Adrenal gland (tissue), 19 donors: ENCODE measurements at places on chromosomes 6 and 20.

DNA sequence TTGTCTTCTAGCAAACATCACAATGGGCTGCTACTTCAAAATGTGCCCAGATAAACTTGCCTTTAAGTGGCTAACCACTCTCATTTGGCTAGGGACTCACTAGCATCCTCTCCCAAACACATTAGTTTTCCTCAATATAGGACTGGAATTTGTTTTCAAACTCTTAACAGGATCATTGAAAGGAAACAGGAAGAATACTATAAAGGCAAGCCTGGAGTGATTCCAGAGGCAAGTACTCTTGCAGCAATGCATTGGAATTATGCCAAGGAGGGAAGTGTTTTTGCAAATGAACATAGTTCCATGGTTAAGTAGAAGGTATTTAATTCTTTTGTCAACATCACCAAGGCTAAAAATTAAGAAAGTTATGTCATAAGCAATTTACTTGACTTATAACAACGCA is 12.2 kb downstream of the EPHA7 start:
- no peak for DNase-seq

GRCh38 chr20:18404172-18404571 is 62.7 kb downstream of the DZANK1 start:
- no peak for DNase-seq

GRCh38 chr6:53428886-53429285 is 80.1 kb upstream of the ELOVL5 start:
- DNase-seq = no peak

DNA sequence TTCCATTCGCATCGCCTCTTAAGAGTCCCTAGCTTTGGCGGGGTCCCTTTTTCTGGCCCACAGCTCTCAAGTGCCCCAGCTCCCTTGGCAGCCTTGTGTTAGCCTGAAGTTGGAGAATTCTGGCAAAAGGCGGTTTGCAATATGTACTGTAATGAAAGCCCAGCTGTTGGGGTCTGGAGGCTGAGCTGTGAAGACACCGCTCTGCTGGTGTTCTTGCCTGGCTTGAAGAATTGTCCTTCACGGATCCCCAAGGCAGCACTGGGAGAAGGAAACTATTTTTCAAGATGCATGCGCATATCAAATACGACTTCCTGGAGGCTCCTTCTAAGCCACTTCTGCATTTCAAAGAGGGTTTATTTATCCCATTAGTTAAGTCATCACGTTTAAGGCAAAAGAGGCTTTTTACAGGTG is 21.4 kb upstream of the CITED2 start:
- no peak for DNase-seq

- DNase-seq = peak; percentile 21
Observed at GRCh38 chr6:21278375-21278745, 315.2 kb upstream of the SOX4 start.

DNA sequence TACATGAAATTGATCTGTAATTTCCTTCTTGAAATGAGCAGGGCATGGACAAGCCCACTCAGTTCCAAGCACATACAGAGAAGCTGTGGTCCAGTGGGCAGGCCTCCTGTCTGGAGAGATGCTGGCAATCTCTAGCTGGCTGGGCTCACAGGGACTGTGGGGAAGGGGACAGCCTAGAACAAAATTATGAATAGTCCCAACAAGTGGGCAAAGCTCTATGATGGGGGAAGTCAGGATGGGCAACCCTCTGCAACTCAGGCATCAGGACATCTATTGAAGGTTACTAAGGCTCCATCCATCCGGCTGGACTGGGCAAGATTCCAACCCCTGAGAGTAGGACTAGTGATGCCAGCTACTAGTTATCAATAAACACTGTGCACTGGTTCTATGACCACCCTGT is 40.9 kb downstream of the TRERF1 start:
- no peak for DNase-seq

DNA sequence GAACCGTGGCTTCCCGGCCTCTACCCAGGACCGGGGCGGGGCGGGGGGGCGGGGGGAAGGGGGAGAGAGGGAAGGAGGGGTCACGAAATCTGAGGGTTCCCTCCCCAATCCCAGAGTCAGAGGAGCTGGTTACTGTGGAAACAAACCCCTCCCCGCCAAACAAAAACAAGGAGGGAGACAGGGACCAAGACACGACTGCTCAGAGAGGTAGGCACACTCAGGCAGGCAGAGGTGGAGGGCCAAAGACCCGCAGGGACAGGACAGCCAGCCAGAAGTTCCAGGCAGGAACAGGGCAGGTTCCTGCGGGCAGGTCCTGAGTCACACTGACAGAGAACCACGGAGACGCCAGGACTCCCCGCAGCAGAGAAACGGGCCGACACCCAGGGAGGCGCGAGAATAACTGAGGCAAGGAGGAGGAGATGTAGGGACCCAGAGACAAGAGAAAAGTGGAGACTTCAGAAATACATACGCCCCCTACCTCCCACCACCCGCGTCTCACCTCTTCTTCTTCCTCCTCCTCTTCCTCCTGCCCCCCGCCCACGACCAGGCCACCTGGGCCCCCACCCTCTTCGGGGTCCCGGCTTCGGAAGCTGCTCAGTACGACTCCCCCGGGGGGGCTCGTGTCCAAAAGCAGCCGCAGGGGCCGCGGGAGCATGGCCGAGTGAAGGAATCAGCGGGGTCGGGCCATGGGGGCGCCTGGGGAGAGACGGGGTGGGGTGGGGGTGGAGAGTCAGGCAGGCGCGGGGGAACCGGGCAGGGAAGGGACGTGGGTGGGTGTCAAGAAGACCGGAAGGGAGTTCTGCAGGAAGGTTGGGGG is 578 bp downstream of the RGL2 start:
- peak; percentile 92 for DNase-seq

DNA sequence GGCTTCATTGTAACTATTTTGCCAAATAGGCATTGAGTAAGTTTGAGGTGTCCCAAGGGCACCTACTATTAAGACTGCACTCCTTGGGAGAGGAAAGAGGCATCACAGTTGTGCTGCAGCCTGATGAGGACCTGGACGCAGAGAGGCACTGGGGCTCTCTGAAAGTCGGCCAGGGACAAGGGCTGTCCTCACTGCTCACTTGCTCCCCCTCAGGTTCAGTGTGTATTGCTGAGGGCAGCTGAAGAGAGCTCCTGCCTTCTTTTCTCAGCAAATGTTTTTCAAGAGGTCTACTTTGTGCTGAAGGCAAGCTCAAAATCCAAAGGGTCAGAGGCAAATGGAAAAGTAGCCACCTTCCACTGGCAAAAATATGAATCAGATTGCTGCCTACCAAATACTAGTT is 331.8 kb downstream of the RIMS1 start:
- DNase-seq = peak; percentile 67

GRCh38 chr20:64205611-64206026 is 41.4 kb downstream of the MYT1 start:
- no peak for DNase-seq

DNA sequence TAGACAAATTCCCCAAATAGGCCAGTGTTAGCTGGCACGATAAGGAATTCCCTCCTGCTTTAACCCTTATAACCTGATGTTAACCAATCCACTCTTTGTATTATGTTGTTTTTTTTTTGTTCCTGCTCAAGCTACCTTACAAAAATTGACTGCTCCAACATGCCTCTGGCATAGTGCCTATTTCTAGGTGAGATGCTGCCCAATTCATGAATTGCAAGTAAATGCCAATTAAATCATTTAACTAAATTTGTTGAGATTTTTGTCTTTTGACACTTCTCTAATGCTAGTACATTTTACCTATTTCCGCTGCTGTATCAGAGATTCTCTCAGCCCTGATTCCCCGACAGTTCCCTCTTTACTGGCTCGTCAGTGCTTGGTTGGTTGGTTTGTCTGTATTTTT is 66.5 kb downstream of the HECA start:
- DNase-seq = no peak

DNA sequence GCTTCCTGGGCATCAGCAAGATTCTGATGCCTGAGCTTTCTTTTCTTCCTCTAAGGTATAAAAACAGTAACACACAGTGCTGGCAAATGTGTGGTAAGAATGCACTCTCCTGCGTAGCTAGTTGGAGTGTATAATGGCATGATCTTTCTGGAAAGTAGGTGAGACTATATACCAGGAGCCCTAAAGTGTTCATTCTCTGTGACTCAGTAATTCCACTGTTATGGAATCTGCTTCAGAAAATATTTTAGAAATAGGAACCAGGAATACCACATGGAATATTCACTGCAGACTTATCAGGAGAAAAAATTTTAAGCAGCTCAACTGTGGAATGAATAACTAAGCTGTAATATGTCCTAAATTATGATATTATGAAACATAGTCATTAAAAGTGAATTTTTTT is 16.9 kb upstream of the CSE1L start:
- DNase-seq = no peak

DNA sequence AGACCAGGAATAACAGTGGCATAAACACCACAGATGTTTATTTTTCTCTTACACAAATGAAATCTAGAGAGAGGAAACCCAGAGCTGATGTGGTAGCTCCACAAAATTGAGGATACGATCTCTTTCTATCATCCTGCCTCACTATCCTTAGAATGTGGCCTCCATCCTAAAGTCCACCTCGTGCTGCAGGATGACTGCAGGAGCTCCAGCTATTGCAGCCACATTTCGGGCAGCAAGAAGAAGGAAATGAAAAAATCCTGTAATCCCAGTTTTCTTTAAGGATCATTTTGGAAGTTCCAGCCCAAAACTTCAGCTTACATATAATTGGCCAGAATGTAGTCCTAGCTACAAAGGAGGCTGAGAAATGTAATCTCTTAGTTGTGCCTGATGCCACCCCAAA is 41.2 kb upstream of the ARFGEF2 start:
- no peak for DNase-seq

DNA sequence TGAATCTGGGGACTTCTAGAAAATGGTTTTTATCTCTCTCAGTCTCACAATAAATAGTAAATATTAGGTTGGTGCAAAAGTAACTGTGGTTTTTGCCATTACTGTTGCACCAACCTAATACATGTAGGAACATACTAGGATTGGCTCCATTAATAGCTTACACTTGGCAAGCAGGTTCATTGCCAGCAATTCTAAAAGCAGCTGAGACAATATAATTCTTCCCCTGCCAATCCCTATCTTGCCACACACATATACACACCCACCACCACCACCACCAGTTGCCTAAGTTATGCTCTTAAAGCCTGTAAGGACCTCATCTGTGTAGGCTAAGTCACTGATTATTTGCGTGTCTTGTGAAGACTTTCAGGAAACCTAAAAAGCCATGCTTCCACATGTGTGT is 145.1 kb downstream of the KIF16B start:
- DNase-seq = no peak

- no peak for DNase-seq
Observed at GRCh38 chr6:149194820-149195558, 122.5 kb upstream of the TAB2 start.

- no peak for DNase-seq
Observed at GRCh38 chr6:10719296-10719963, 3.4 kb upstream of the TMEM14C start.

- DNase-seq = no peak
Observed at GRCh38 chr6:43996618-43997344, 130.5 kb downstream of the MRPL14 start.

- DNase-seq = no peak
Observed at GRCh38 chr20:57986666-57987065, 241.8 kb downstream of the ANKRD60 start.

GRCh38 chr20:44997171-44997570 is 30.9 kb downstream of the STK4 start:
- DNase-seq = no peak

DNA sequence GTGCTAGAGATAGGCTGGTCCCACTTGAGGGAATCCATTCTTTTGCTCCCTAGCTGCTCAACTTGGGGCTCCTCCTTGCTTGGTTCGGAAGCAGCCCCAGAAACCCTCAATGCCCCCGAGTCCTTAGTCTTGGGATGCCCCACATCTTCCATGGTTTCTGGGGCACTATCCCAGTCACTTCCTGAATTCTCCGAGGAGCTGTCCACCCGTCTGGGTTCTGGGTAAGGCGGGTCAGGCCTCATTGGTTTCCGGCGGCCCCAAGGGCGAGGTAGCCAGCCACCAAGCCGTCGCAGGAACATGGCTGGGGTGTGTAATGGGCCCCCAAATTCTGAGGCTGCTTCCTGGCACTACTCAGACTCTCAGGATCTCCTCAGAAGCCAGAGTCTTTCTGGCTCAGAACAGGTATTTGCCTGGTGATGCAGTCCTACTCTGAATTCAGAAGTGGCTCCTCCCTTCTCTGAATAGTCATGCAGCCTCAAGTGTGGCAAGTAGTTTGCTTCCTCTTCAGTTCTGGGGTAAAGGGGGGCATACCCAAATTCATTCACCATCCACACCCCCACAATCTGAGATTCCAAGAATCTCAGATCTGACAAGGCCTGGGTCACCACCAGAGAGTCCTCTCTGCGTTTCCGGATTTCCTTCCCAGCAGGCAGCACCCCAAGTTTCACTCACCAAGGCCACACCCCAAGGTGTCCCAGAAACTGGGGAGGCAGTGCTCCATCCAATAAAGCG is 763 bp downstream of the C6orf47 start:
- DNase-seq = no peak

DNA sequence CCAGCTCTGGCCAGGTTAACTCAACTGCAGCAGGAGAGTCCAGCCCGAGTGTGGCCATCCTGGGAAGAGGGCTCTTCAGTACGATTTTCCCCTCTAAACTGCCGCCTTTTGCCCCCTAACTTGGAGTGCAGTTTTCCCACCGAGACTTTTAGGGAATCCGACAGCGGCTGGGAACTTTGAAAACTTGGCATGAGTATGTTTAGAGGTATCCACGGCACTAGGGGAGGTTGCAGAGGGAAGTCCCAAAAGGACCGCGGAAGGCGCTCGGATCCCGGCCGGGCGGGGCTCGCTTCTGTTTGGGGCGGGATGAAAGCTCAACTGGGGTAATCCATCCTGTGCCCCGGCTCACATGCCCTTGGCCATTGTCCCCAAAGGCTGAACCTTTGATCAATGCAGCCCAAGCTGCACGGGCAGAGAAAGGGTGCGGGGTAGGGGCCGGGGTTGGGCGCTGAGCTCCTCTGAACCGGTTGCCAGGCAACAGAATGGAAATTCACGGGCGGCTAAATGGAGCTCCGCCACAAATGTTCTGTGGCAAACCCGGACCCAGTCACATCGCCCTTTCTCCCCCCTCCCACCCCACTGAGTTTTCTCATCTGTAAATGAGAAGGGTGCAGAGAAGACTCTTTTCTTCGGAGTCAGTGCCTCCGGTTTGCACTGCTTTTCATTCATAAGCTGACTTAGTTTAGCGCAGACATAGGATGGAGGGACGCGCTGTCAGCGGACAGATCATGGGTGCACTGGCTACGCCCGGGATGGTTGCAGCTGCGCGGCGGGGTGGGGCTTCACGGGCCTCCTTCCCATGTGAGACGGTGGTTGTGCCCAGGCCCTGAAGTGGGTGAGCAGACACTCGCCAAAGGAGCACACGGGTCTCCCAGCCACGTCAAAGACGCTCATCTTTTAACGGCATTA is 2.3 kb downstream of the BMP6 start:
- peak; percentile 32 for DNase-seq

DNA sequence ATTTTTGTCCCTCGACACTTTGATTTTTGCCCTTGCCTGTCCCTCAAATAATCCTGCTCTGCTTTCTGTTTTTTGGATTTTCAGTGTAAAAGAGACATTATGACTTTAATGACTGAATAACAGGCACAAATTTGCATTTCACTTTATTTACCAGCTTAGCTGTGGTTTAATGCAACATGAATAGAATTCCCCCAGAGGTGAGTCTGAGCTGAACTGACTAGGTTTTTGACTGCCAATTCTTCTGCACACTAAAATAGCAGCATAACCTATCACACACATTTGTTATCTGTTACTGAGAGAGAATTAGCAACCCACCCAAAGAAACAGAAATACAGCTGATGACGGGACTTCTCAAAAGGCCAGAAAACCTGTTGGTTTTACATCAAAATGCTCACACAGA is 3.9 kb upstream of the RBM24 start:
- no peak for DNase-seq
